ENCODE measurements at places on chromosomes 12 and 14. TPM values are rescaled to one million over a fixed set of nuclear protein-coding genes. Genes with fewer than 3 reads are reported as not detected.

SLC4A8 gene
- 6.8 TPM for total RNA-seq

TMTC2 gene
- 6.5 TPM for total RNA-seq

SIX6 gene
- total RNA-seq = not detected

PLBD2 gene
- 17.9 TPM for total RNA-seq

FOXG1 gene
- not detected for total RNA-seq

OTOGL gene
- not detected for total RNA-seq

AQP2 gene
- not detected for total RNA-seq

PPP1R36 gene
- not detected for total RNA-seq

NTS gene
- not detected for total RNA-seq

DPY19L2 gene
- 0.56 TPM for total RNA-seq

NAA30 gene
- total RNA-seq = 18.4 TPM

ANG gene
- total RNA-seq = 1.6 TPM

Data from T-helper 1 cell treated with Interleukin-12 subunit alpha and Interleukin-12 subunit beta and Interleukin-4 antibody, amounts not matched to agents 30 ng/mL and 1 ng/mL, for 36 hours (primary cell).